ENCODE measurements at places on chromosomes 13 and 19.

GRCh38 chr19:42191855-42192254 is 25.6 kb downstream of the DEDD2 start:
- DNase-seq = no peak

- DNase-seq = no peak
Observed at GRCh38 chr19:45173816-45174215, 4.2 kb downstream of the TRAPPC6A start.

- DNase-seq = no peak
Observed at GRCh38 chr13:80705371-80706163, 364.6 kb upstream of the SPRY2 start.

- DNase-seq = no peak
Observed at GRCh38 chr19:49854378-49855263, 3.7 kb downstream of the PTOV1 start.

GRCh38 chr19:5228932-5229777 is 111.5 kb downstream of the PTPRS start:
- DNase-seq = no peak

GRCh38 chr13:39531646-39532045 is 71.3 kb downstream of the LHFPL6 start:
- DNase-seq = no peak

DNA sequence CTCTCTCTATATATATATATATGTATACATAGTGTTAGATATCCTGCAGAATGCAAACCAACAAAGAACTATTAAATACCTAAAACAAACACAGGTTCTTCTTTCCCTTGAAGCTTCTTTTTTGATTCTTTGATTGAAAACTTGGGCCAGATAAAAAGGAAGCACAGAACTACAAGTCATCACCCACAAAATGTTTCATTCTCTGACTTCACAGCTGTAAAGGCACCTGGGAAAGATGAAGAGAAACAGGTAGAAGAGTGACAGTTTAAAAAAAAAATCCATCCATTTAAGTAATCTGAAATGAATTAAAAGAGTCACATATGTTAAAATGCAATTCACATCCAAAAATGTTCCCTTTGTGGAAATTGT is 90.7 kb upstream of the FNDC3A start:
- no peak for DNase-seq

GRCh38 chr13:75724752-75725517 is 88.8 kb downstream of the LMO7 start:
- DNase-seq = no peak

DNA sequence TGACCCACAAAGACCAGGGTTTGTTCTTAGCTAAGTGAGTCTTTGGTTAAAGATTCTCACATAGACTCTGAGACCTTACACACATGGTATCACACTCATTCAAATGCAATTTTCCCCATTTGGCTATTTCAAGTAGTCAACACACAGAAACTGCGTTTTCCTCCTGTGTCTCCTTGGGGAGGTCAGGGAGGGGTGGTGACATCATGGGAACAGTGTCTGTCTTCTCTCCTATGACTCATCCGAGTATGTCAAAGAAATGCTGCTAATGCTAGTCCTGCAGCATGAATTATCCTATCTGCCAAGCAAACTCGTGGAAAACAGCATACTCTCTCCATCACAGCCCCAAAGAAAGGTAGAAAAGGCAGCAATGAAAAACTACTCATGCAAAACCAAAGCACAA is 100.2 kb downstream of the ENOX1 start:
- DNase-seq = peak; percentile 54

DNA sequence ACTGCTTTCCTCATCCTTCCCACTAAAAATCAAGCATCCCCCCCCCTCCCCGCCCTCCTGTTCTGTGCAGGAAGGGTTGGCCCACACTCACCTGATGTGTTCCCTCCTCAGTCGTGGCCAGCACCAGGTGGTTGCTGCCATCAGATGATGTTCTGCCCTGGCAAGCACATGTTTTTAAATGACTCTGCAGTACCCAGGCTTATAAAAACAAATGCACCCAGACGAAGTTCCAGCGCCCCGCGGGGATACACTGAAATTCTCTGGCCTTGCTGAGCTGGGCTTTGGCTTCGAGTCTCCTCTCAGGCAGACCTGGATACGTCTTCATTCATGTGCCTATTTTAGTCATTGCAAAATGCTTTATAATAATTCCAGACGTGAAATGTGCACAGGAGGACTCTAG is 316.3 kb downstream of the DLEU7 start:
- no peak for DNase-seq

DNA sequence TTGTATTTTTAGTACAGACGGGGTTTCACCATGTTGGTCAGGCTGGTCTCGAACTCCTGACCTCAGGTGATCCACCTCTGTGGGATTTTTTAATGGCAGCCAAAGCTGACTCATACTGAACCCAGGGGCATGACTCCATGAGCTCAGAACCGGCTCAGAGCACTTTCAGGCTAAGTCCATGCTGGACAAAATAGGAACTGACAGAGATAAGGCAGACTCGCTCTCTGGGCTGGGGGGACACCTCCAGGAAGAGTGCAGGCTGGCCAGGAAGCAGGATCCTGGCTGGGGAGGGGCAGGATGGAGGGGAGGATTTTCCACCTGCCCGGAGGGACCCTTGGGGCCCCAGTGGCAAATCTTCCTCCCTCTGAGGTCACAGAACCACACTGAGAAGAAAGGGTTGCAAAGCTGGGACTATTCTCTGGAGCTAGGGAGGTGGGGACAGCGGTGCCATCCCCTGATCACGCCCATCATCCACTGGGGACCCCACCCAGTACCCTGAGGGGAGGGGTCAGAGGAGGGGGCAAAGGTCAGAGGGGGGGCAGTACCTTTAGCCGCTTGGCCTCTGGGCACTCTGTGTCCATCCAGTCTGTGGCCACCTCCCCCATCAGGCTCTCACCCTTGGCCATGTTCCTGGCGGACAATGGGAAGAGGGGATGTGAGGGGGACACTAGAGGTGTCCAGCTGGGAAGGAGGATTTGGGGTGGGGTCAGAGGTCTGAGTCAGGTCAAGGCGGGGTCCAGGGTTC is 31.1 kb downstream of the NOTCH3 start:
- DNase-seq = no peak

DNA sequence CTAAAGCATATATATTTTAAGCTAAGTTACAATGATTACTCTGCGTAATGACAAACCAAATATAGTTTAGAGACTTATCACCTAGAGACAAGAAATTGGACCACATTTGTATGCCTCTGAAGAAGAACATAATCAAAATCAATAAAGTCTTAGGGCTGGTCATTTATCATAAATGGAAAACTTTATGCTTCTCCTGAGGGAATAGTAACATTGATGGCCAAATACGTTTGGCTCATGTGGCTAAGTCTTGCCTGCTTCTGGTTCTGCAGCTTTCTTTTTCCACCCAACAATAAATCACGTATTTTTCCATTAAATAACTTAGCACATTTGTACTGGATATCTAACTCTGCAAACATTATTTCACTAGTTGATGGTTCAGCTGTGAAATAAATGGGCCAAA is 458.4 kb downstream of the SLITRK1 start:
- DNase-seq = no peak

DNA sequence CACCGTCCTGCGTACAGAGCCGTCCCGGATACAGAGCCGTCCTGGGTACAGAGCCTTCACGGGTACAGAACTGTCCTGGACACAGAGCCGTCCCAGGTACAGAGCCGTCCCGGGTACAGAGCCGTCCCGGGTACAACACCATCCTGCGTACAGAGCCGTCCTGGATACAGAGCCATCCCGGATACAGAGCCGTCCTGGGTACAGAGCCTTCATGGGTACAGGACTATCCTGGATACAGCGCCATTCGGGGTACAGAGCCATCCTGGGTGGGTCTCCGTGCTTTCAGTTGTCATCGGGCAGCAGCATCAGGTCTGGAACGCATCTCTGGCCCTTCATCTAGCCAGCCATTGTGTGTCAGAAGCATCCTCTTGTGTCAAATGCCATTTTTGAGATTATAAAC is 222.3 kb upstream of the SOX1 start:
- no peak for DNase-seq

DNA sequence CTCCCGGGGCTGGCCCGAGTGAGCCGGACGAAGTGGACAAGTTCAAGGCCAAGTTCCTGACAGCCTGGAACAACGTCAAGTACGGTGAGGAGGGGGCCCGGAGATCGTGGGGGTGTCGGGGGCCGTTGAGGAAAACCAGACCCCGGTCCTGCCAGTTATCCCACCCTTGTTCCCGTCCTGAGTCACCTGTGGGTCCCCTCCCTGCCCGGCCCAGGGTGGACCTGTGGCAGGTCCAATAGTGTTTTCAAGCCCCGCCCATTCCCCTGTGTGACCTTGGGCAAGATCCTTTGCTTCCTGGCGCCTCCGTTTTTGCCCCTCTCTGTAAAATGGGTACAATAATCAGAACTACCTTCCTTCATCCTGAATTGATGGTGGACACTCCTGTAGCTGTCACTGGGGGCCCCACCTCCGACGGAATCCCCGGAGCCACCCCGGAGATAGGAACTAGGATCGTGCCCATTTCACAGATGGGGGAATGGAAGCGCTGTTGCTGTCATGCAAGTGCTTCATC is 593 bp downstream of the ATG4D start:
- no peak for DNase-seq

- DNase-seq = peak; percentile 18
Observed at GRCh38 chr19:7540761-7541474, 5.4 kb downstream of the PNPLA6 start.

GRCh38 chr13:110131424-110131823 is 175.5 kb downstream of the COL4A1 start:
- DNase-seq = no peak

DNA sequence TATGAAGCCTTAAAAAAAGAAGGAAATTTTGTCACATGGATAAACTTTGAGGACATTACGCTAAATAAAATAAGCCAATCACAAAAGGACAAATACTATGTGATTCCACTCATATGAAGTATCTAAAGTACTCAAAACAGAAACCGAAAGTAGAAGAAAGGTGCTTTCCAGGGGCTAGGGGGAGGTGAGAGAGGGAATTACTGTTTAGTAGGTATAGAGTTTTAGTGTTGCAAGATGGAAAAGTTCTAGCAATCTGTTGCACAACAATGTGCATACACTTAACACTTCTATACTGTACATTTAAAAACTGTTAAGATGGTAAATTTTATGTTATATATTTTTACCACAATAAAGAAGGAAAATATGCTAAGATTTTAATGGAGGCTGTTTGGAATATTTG is 83.0 kb downstream of the POLR1D start:
- DNase-seq = no peak

DNA sequence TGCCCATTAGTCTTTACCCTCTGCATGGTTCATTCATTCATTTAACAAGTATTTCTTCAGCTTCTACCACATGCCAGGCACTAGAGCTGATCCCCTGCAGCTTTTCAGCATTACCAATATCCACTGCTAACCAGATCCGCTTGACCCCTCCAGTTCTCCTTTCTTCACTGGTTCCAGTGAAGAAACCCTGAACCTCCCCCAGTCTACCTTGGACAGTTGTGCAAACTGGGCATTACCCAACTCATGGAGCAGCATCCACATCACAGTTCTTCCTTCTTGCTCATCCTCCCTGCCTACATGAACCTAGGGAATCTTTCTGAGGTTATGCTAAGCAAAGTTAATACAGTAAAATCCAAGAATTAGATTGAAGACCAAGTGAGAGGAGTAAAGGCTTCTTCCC is 78.7 kb upstream of the SERP2 start:
- DNase-seq = no peak

GRCh38 chr13:83691966-83692365 is 190.3 kb downstream of the SLITRK1 start:
- DNase-seq = no peak

DNA sequence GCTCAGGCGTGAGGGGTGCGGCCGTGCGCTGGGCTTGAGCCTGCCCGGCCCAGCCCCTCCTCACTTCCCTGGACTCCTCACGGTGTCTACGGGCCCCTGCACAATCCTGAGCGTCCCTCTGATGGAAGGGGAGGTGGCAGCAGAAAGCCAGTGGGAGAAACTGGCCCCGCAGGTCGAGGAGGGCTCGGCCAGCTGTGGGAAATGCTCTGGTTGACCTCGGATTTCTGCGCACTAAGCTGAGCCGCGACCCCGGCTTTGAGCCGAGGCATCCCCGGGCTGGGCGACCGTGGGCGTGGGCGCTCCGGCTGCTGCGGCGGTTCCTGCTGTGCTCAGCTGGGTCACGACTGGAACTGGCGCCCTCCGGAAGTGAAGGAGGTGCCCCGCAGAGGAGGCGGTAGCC is 70.1 kb downstream of the ZNF208 start:
- no peak for DNase-seq

- DNase-seq = no peak
Observed at GRCh38 chr13:50511877-50512341, 331.6 kb downstream of the DLEU7 start.

DNA sequence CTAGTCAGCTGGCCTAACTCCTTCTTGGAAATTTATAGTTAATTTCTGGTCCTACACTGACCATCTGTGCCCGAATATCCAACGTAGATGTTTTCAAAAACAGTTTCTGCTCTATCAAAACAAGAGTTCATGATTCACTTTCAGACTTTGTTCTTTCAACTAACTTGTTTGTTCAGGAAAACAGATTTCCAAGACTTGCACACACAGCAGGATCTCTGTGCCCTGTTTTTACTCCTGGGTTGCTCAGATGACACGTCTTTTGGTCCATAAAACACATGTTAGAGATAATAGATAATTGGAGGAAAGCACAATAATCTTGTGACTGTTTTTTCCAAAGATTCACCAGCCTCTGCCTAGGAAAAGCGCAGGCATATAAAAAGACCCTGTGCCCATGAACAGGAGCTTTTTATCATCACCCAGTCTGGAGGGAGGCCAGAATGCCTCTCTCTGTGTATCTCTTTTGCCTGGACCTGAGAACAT is 218.0 kb downstream of the IRS2 start:
- no peak for DNase-seq

DNA sequence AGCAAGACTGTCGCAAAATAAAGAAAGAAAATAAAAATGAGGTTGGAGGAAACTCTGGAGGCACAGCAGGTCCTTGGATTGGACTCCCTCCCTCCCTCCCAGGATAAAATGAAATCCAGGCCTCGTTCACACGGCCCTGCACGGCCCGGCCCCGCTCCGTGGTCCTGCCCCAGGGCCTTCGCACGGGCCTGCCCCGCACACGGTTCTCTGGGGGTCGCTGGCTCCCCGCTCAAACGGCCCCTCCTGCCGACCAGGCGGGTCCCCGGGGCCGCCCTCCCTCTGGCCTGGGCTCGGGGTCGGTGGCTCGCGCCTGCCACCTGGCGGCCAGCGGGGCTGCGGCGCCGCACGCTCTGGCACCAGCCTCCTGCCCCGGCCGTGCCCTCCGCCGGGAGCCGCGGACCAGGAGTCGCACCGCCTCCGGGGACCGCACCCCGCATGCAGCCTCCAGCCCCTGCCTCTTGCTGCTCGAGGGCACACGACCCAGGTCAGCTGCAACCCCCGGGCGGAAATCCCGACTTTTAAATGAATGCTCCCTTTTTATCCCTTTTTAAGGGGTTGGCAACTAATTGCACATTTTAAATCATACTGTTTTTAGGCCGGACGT is 1.5 kb upstream of the WDR18 start:
- DNase-seq = peak; percentile 89

- peak; percentile 14 for DNase-seq
Observed at GRCh38 chr13:50170447-50171037, 155.3 kb downstream of the KCNRG start.
